Muscle of arm (tissue), 14 donors: ENCODE measurements at places on chromosomes 13 and 19.
A peak's percentile ranks its signal among the peaks of the same experiment; 100 is the strongest.

DNA sequence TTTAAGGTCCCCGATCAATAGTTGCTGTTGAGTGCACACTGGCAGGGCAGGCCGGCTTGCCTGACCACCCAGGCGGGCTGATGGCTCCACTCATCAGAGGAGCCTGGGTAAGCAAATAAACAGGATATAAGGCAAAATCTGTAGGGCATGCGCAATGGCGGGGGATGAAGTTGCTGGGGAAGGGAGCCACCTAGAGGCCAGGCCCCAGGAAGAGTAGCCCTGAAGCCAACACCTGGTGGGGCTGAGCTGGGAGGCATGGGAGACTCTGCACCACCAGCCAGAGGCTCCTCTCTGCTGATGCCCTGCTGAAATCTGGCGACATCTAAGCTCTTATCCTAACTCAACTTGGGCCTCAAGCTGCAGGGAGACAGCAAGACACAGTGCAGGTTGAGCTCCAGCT lies 324.3 kb downstream of the ZNF536 start:
- DNase-seq = no peak

- peak; percentile 72 for DNase-seq
Measured at GRCh38 chr13:32261567-32261966, 53.6 kb downstream of the ZAR1L start.

GRCh38 chr13:100645382-100645781 lies 29.2 kb downstream of the TMTC4 start:
- no peak for DNase-seq

GRCh38 chr19:29596080-29596727 lies 9.9 kb upstream of the POP4 start:
- no peak for DNase-seq

DNA sequence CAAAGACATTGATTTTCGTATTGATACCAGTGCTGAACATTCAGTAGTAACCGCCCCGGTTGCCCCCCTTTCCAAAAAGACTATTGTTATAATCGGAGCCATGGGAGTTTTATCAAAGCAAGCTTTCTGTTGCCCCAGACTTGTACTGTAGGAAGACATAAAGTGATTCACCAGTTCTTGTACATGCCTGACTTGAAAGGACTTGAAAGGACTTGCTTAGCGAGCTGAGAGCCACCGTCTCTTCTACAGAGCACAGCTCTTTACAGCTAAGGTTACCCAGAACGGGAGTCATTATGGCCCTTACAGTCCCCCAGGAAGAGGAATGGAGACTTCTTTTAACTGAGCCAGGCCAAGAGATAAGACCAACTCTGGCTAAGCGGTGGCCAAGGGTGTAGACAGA lies 5.1 kb downstream of the ZNF816 start:
- no peak for DNase-seq

DNA sequence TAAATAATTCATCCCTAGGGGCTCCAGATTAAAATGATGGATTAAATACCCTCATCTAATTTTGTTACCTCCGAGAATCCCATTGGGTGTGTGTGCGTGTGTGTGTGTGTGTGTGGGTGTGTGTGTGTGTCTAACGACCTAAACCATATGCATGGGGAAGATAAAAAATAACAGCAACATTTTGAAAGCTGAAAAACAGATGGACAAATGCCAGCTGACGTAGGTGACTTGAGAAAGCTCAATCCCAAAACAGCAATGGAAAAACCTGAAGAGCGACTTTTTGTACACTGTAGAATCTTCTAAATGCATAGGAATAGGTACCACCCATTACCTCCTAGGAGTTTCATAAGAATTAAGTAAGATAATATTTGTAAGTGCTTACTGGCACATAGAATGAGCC lies 8.7 kb upstream of the RPL21 start:
- DNase-seq = no peak

GRCh38 chr19:12751635-12752034 lies at the start of gene BEST2:
TSS of gene BEST2 (plus strand) at chr19:12751791. CDS start at chr19:12752593, 802 bp downstream.
- DNase-seq = no peak
